Left forelimb (tissue), 1 donor: ENCODE measurements at places on chromosomes 1 and 21.

GRCh38 chr1:185974367-185975170 is 240.4 kb downstream of the HMCN1 start:
- no peak for DNase-seq

- DNase-seq, result no peak
These were observed 49.7 kb downstream of the MDM4 start for GRCh38 chr1:204565617-204566582.

- DNase-seq, result no peak
These were observed 25.5 kb downstream of the KMO start for GRCh38 chr1:241557551-241558193.

- no peak for DNase-seq
These were observed 213.2 kb upstream of the JUN start for GRCh38 chr1:58997060-58997411.

GRCh38 chr1:61926597-61926996 is 184.3 kb downstream of the PATJ start:
- no peak for DNase-seq

DNA sequence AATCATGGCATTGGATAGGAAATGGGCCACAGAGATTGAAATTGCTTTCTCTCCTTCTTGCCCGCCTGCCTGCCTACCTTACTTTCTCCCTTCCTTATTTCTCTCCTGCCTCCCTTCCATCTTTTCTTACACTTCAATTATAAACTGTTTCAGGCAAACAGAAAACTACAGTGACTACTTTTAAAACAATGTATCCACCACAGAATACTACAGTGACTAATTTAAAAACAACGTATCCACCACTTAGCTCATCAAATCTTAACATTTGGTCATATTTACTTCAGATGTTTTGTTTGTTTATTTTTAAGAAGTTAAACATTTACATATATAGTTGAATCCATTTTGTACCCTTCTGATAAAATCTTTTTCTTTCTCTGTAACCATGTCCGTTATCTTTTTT is 54.4 kb downstream of the SNRPE start:
- DNase-seq, result no peak

- DNase-seq, result no peak
These were observed 130.1 kb upstream of the HOOK1 start for GRCh38 chr1:59684698-59685097.

- no peak for DNase-seq
These were observed 207.6 kb downstream of the S1PR1 start for GRCh38 chr1:101444381-101444780.

DNA sequence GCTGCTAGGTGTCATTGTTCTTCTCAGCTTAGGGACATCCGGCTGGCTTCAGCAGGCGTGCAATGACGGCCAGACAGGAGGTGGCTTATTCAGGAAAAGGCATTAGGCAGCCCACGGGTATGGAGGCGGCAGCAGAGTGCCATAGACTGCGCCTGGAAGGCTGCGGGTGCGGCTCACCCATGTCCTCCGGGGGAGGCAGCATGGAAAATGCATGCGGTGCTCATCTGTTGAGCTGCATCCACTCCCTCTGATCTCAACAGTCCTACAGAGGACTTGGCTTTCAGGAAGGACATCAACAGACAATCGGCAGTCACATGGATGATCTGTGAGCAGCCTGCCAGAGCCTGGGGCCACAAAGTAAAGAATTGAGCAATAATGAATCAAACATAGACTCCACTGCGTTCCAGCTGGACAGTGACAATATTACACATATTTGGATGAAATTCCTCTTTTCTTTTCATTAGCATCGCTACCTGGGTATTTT is 42.9 kb downstream of the UMODL1 start:
- no peak for DNase-seq

DNA sequence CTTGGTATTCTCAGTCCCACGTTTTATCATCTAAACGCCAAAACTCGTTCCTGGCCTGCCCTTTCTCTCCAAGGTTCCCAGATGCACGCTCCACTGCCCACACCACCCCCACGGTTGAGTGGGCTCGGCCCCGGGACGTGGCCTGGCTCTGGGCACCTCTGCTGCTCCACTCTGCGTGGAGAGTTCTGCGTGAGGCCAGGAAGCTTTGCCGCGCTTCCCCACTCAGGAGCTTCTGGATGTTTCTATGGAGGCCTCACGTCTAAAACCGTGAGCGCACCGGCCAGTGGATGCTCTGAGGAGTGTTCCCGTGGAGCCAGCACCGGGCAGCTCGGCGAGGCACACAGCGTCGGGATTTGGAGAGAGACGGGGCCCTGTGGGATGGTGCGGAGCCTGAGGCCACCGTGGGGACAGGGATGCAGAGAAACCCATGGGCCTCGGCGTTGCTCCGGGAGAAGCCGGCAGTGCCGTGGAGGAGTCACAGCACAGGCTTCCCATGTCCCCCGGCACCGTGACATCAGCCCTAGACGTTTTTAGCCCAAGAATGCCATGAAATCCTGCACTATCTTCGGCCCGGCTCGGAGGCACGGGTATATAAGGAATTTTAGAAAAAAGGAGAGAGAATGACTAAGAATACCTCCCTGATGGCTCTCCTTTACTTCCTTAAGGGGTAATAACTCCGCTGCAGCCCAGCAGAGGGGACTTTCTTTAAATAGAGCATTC is 125.9 kb downstream of the PRDM16 start:
- DNase-seq, result no peak

DNA sequence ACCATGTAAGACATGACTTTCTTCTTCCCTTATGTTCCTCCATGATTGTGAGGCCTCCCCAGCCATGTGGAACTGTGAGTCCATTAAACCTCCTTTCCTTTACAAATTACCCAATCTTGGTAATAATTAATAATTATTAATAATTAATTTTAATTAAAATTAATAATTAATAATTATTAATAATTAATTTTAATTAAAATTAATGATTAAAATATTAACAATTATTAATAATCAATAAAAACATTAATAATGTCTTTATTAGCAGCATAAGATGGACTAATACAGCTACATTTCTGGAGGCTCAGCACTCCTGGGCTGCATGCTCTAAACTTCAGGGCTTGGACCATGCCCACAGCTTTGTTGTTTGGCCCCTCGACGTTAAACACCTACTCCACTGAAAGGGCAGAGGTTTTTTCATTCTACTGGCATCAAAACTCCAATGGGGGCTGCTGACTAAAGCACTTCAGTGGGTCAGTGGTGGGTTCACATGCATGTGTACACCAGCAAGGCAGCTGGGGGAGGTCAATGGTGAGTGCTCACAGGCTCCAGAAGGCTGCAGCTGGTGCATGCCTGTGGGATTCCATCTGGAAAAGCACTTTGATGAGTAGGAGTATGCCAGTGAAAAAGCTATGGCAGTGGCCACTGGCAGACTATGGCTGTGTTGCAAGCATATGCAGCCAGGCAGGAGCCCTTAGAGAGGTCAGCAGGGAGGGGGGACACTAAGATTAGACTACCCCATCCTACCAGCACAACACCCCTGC is 561.3 kb downstream of the NCAM2 start:
- no peak for DNase-seq

GRCh38 chr21:31660259-31660565 is 719 bp downstream of the SOD1 start:
- no peak for DNase-seq

- DNase-seq, result no peak
These were observed 17.4 kb upstream of the HIVEP3 start for GRCh38 chr1:41936107-41936506.

DNA sequence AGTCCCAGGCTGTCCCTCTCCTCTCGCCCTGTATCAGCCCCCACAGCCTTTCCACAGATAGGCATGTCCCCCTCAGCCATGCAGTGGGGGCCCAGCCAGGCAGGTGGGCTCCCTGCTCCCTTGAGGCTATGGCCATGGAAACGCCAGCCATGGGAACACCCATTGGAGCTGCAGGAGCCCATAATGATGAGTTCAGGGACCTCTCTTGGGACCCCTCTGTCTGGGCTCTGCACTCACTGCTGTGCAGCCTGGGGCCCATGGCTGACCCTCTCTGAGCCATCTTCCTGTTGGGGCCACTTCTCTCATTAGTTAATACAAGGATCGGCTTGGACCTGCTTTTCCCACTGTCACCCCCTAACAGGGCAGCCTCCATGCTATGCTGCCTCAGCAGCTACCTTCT is 33.2 kb downstream of the WNT3A start:
- DNase-seq, result peak; percentile 31

DNA sequence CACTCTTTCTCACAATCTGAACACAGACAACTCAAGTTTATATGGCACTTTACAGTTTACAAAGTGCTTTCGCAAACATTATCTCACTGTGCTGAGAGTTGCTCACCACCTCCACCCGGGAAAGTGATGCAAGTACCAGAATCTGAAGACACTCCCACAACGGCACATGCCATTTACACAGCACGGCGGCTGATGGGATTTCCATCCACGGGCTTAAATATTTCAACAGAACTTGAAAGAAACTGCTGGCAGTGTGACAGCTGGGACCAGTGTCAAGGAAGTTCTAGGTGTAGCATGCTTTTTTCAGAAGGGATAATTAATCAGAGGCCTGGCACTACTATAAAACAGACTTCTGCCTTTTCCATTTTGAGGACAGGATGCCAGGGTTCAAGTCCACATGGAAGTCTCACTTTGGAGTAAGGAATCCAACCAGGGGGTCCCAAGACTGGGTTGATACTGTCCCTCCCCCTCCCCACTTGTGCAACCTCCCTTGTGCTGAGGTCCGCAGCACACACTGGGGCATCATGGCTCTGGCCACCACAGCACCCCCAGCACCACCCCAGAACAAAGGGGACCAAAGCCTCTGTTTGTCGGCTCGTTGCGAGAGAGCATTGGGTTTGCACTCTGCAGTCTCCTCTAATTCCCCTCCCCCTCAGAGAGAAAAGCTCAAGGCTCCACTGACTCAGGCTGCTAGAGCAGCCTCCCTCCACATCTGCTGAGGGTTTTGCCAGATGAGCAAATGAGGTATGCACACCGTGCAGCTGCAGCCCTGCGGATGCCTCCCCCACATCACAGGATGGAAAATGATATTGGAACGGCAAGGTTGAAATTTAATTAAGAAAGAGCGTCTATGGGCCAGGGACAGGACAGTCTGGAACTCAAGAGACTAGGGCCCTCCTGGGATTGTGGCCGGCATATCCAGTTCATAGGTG is 154.9 kb downstream of the TGFBR3 start:
- DNase-seq, result no peak

- no peak for DNase-seq
These were observed 137.8 kb downstream of the BARHL2 start for GRCh38 chr1:90579212-90579802.

DNA sequence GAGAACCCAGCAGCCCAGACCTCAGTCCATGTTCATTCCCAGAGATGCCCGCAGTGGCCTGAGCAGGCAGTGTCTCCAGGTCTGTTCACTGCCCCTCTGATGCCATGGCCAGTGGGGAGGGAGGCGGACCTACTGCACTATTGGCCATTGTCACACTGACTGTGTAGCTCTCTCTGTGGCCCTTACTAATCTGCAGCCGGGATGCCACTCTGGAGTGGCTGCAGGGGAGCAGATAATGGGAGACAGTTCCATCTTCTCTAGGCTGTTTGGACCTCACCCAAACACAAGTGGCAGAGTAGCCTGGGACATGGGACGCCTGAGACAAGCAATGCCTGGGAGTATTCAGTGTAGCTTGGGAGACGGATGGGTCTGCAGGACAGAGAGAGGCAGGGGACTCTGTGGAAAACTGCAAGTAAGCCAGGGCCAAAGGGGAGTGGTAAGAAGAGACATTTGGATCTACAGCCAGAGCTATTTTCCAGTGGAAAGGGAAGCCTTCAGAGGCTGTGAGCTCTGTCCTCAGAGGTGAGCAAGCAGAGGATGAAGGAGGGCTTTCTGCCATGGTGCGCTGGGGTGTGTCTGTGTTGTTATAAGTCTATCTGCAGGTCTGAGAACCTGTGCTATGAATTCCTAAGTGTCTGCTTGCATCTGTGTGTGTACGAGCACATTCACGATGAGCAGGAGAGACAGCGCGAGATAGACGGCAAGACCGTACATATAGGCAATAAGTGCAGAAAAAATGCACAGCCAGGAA is 26.7 kb downstream of the DMBX1 start:
- no peak for DNase-seq

GRCh38 chr1:216523449-216524190 is 100.4 kb upstream of the USH2A start:
- no peak for DNase-seq

DNA sequence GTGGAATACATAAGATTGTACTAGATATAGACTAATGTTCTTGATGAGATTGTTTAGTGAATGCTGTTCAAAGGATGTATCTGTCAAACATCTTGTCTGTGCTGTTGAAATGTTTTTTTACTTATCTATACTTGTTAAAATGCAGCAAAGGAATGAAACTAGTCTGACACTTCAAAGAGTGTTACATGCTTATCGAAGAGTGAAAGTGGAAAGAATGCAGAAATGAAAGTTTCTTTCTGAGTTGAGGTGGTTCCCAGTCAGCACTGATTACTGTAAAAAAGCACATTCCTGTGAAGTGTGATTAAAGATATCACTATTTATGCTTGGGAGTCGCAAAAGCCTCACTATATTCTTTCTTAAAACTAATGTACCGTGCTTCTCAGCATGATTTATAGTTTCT is 1225.2 kb downstream of the NCAM2 start:
- no peak for DNase-seq

DNA sequence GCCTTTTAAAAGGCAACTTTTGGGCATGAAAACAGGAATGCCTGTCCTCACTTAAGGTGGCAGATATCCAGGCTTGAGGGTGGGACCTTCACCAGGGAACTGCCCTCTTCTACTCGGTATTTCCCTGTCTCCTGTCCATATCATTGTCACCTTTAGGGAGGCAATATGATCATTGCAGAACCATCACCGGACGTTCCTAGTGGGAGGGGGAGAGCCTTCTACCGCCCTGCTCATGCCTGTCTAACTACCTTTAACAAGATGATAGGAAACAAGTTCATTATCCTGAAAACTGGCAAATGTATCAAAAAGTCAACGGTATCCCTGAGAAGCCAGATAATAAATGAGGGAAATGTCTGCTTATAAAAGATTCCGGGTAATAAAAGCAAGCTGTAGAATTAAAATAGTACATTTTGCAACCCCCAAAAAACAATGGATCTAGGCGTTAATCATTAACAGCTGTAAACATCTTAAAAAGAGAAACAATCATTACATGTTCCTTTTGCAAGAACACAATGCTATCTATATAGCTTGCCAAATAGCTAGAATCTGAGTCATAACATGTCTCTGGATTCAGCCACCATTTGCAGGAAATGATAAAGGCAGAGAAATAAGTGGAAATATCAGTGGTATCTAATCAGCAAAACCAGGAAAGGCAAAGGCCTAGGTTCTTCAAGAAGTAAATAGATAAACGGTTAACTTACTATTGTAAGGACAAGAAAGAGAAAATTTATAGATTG is 852.9 kb upstream of the ADGRL4 start:
- DNase-seq, result no peak

- DNase-seq, result no peak
These were observed 21.8 kb downstream of the PCSK9 start for GRCh38 chr1:55061000-55061705.

DNA sequence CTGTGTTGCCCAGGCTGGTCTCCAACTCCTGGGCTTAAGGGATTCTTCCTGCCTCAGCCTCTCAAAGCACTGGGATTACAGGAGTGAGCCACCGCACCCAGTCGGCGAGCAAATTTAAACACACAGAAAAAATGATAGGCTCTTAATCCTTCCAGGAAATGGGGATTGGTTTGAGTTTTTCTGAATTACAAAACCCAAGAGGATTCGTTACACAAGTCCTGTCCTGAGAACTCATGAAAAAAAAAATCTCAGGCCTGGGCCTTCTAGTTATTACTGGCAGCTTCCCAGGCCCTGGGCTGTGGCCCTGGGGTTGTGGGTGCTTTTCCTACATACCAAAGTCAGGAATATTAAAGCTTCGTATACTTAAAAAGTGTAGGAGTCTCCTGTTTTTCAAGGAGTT is 6.3 kb upstream of the IFNGR2 start:
- DNase-seq, result no peak
